ENCODE measurements at places on chromosomes 4 and X. TPM values are rescaled to one million over a fixed set of nuclear protein-coding genes. Genes with fewer than 3 reads are reported as not detected.

ASB9 gene
- 13.8 TPM for total RNA-seq

PTTG2 gene
- total RNA-seq, result 2.5 TPM

BBS12 gene
- total RNA-seq, result 2.1 TPM

CFAP47 gene
- total RNA-seq, result 0.15 TPM

SPANXN5 gene
- not detected for total RNA-seq

P2RY4 gene
- 0.52 TPM for total RNA-seq

TLR1 gene
- total RNA-seq, result 84.9 TPM

SPP1 gene
- total RNA-seq, result 1.5 TPM

MTTP gene
- total RNA-seq, result not detected

DNA sequence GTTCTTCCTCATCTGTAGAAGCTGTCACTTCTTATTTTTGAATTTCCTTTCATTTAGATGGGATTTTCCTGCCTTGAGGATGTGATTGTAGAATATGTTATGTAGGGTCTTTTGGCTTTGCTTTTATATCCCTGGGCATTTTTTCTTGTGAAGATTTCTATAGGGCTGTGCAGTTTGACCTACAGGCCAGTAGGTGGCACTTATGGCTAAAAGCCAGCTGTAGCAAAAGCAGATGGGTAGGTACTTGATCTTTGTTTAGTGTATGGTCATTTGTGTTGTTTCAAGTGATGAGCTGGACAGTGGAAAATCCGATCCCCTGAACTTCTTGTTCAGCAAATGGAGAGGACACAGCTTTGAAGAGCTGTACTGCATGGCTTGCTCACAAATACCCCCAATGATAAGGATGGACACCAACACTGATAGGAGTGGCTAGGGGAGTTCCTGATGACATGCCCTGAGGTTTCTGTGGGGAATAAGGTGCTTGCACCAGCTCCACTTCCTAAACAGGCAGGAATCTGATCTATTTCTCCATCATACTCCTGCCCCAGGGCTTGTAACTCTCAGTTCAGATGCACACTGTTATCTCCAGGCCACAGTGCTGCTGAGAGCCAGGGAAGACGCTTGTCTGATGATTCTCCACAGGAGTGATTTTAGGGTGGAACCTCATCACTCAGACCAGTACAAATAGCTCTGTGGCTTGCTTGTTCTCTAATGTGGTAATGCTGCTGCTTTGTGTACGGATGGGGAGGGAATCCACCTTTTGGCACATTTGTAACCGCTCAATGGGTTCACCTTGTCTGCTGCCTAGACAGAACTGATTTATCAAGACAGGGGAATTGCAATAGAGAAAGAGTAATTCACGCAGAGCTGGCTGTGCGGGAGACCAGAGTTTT, 417.1 kb upstream of the MAGEB16 start:
- no peaks in the 10 kb centered on the region for H3K36me3 ChIP-seq
- no peak for DNase-seq
- H3K4me1 ChIP-seq, result no peaks in the 10 kb centered on the region
- no peaks in the 10 kb centered on the region for H3K27me3 ChIP-seq
- no peak overlapping the region for H3K27ac ChIP-seq

DNA sequence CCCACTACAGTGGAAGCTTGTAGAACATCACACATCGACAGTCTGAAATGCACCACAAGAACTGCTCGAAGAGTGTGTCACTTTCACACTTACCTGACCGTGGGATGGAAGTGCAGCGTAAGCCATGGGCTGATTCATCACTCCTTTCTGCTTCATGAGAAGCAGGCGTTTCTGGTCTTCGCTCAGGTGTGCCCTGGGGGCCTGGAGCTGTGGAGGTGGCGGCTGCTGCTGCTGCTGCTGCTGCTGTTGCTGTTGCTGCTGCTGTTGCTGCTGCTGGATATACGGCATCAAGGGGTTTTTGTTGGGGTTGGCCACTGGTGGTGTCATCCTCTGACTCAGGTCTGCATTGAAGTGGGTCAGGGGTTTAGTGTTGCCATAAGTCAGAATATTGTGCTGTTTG, 223.6 kb downstream of the MGST2 start:
- H3K4me1 ChIP-seq, result peaks cover 26% of the 10 kb centered on the region
- no peaks in the 10 kb centered on the region for H3K27me3 ChIP-seq
- H3K4me3 ChIP-seq, result no peak overlapping the region
- no peak overlapping the region for H3K27ac ChIP-seq
- H3K36me3 ChIP-seq, result no peaks in the 10 kb centered on the region
- DNase-seq, result no peak

DNA sequence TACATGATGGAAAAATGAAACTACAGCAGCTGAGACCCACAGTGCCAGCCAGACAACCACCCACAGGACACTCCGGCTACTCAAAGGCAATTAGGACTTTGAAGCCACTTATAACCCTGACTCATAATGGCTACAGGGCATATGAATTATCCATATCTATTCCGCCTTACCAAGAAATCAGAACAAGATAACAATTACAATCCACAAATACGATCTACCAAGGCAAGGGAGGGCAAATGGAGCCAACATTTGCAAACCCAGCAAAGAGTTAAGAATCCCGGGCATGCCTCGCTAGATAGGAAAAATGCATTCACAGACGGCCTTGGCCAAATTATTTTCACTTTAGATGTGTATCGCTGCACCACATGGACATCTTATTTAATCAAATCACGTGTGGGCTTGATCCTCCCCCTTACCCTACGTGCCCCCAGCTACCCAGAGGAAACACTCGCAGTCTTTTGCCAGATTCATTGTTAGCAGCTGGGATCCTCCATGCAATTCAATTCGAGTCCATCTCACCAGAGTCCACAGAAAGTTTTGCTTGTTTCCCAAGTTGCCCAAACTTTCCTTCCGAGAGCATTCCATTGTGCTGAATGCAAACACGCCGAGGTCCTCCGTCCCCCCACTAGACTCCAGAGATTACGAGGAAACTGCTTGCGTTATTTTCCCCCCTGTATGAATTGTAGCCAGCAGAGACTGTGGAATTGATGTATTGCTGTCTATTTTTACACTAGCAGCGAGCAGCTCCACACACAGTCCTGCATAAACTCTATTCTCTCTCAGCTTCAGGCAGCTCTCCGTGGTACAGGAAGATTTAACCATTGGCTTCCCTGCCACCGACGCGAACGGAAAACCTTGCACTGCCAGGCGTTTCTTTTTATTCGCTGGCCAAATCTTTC, 1.2 kb downstream of the PPARGC1A start:
- H3K4me3 ChIP-seq, result peak overlapping the region; percentile 36
- no peak for DNase-seq
- H3K4me1 ChIP-seq, result peaks cover 18% of the 10 kb centered on the region
- H3K27me3 ChIP-seq, result no peaks in the 10 kb centered on the region
- no peaks in the 10 kb centered on the region for H3K36me3 ChIP-seq

- H3K36me3 ChIP-seq, result peaks cover 69% of the 10 kb centered on the region
- H3K4me3 ChIP-seq, result no peak overlapping the region
- no peaks in the 10 kb centered on the region for H3K4me1 ChIP-seq
- DNase-seq, result no peak
- no peaks in the 10 kb centered on the region for H3K27me3 ChIP-seq
Observed at GRCh38 chr4:168892475-168892874, 117.6 kb downstream of the CBR4 start.

DNA sequence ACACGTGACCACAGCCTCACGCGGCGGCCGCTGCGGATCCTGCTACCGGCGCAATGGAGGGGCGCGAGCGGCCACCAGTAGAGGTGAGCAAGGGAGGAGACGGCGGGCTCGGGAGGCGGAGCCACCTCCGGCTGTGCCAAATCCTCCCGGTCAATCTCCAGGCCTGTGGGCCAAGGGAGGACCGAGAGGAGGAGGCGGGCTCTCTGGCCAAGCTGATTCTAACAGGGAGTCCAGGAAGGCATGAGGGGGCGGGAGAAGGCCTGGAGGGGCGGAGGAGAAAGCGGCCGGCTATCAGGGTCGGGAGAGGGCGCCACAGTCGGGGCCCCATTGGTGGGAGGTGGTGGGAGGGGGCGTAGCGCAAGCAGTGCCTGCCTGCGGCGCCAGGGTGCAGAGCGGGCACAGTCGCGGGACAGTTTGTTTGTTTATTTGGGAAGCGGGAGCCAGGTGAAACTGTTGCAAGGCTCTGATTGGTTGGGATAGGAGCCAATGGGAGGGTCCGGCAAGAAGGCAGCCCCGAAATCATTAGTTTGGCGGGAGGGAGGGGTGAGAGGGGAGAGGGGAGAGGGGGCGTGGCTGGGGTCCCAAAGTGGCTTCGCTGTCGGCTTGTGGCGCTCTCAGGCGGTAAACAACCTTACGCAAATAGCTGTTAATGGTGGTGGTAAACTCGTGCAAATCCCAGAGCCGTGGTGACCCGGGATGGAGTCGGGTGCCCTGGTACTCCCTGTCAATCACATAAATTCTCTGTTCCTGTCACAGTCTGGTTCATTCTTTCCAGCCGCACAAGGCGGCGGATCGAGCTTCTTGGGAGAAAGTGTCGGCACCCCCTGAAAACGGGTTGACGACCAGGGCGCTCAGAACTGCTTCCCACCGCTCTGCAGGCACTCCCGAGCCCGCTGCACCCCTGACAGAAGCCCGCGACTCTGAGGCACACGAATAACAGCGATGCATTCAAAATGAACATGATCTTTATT, at the start of gene IRS4:
Gene IRS4 (minus strand): TSS at position 55 of the 971 bp plus-strand sequence.
- peaks cover 17% of the 10 kb centered on the region for H3K27me3 ChIP-seq
- peak within 1 kb of the TSS; percentile 19 for H3K4me3 ChIP-seq
- no peaks in the 10 kb centered on the region for H3K4me1 ChIP-seq
- no peak for DNase-seq

DNA sequence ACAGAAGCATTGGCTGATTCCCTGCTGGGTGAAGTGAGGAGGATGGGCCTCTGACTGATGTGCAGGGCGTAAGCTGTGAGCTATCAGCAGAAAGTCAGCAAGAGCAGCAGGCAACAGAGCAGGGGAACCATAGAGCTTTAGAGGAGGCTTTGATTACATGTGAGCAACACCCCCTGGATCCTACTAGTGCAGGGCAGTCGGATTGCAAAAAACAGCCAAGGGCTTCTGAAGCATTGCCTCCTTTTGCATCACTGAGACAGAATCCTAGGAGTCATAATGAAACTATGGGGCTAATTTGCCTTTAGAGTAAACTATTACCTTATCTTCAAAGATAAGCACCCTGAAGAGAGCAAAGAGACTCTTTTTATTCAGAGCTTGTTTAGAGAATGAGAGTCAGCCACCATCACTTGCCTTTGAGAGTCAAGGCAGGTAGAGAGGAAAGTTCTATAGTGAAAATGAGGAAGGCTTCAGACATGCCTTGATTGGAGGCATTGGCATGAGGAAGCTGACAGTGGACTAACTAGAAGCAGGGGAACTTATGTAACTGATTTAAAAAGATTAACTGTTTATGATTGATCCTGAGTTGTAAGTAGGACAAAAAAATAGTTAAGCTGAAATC, 420.3 kb downstream of the PDHA2 start:
- no peak overlapping the region for H3K27ac ChIP-seq
- no peaks in the 10 kb centered on the region for H3K36me3 ChIP-seq
- no peaks in the 10 kb centered on the region for H3K27me3 ChIP-seq
- no peaks in the 10 kb centered on the region for H3K4me1 ChIP-seq

DNA sequence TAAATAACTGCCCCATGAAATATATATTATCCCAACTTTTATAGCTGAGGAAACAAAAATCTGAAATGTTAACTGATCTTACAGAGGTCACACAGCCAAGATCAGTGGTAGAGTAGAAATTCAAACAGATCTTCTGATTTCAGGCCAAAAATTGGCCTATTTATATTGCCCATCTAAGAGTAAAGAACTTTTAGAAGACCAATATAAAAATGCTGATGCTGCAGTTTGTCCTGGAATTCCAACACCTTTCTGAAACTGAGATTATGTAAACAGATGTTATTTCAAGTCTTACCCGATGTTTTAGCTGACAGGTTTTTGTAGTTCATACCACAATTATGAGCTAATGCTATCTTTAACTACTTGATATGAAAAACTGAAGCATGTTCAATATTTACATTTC, 51.1 kb downstream of the SPANXN3 start:
- no peak overlapping the region for H3K4me3 ChIP-seq
- no peaks in the 10 kb centered on the region for H3K4me1 ChIP-seq
- no peak overlapping the region for H3K27ac ChIP-seq
- no peaks in the 10 kb centered on the region for H3K27me3 ChIP-seq
- no peak for DNase-seq
- no peaks in the 10 kb centered on the region for H3K36me3 ChIP-seq

- H3K27ac ChIP-seq, result no peak overlapping the region
- H3K4me3 ChIP-seq, result no peak overlapping the region
- H3K27me3 ChIP-seq, result no peaks in the 10 kb centered on the region
Observed at GRCh38 chr4:27930976-27931375, 1070.3 kb downstream of the STIM2 start.

DNA sequence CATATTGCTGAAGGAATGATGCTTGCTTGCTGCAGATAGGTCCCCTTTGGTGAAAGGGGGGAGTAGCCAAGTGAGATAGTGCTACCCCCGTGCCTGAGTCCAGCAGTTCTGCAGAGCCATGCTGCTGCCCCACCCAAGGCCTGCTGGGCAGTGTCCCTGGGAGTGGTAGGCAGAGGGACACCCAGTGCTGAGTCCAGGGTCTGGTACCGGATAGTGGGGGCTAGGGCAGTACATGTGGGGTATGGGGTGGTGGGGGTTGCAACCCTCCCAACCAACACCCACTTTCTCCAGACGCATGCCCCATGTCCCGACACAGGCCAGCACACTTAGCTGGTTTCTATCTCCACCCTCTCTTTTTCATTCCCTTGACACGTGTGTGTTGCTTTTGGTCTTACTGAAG, 62.0 kb upstream of the TLR2 start:
- no peak overlapping the region for H3K27ac ChIP-seq
- no peaks in the 10 kb centered on the region for H3K27me3 ChIP-seq
- no peak overlapping the region for H3K4me3 ChIP-seq
- peaks cover 100% of the 10 kb centered on the region for H3K36me3 ChIP-seq

DNA sequence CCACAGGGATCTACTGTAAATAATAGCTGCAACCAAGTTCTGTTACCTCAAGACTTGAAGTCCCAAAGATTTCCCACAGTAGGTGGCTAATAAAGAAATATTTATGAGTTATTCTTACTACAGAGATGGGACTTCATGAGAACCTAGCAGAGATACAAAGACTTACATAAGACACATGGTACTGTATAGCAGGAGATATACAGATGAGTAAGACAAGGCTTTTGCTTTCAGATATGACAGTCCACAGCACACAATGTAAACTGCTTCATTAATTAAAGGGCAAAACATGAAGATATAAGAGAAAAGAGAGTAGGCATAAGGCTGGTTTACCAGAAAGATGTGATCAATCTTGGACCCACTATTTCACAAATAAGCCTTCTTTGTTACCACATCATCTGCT, 6.6 kb downstream of the ANKRD17 start:
- no peaks in the 10 kb centered on the region for H3K27me3 ChIP-seq
- H3K4me3 ChIP-seq, result no peak overlapping the region
- H3K4me1 ChIP-seq, result peaks cover 23% of the 10 kb centered on the region
- H3K27ac ChIP-seq, result no peak overlapping the region

- no peak overlapping the region for H3K27ac ChIP-seq
- H3K4me1 ChIP-seq, result no peaks in the 10 kb centered on the region
Observed at GRCh38 chrX:101219864-101220346, 319 bp downstream of the DRP2 start.

GRCh38 chr4:152534541-152535359, 1.1 kb downstream of the FBXW7 start:
- H3K4me1 ChIP-seq, result peaks cover 72% of the 10 kb centered on the region
- H3K27ac ChIP-seq, result peak overlapping the region; percentile 97
- peaks cover 4% of the 10 kb centered on the region for H3K36me3 ChIP-seq
- H3K4me3 ChIP-seq, result peak overlapping the region; percentile 99
- no peaks in the 10 kb centered on the region for H3K27me3 ChIP-seq

GRCh38 chr4:145563293-145563985, 55.7 kb upstream of the MMAA start:
- H3K4me1 ChIP-seq, result no peaks in the 10 kb centered on the region
- no peaks in the 10 kb centered on the region for H3K27me3 ChIP-seq
